ENCODE measurements at places on chromosomes 16 and 17. TPM values are rescaled to one million over a fixed set of nuclear protein-coding genes. Genes with fewer than 3 reads are reported as not detected.

Gene KIF2B
- not detected for total RNA-seq

Gene CLEC3A
- not detected for total RNA-seq

Gene CES4A
- 2.5 TPM for total RNA-seq

Gene ITGAD
- not detected for total RNA-seq

Gene CLDN6
- total RNA-seq, result not detected

Gene PYDC1
- total RNA-seq, result not detected

All from myometrial cell (primary cell).